ENCODE measurements at places on chromosomes 3 and 15.

GRCh38 chr3:157317895-157318294 is 118.8 kb upstream of the PTX3 start:
- no peak for DNase-seq

GRCh38 chr3:194072097-194072428 is 63.9 kb upstream of the HES1 start:
- DNase-seq = no peak

GRCh38 chr3:151766454-151766853 is 32.7 kb downstream of the AADACL2 start:
- no peak for DNase-seq

GRCh38 chr3:172065527-172065926 is 26.1 kb downstream of the FNDC3B start:
- DNase-seq = no peak

DNA sequence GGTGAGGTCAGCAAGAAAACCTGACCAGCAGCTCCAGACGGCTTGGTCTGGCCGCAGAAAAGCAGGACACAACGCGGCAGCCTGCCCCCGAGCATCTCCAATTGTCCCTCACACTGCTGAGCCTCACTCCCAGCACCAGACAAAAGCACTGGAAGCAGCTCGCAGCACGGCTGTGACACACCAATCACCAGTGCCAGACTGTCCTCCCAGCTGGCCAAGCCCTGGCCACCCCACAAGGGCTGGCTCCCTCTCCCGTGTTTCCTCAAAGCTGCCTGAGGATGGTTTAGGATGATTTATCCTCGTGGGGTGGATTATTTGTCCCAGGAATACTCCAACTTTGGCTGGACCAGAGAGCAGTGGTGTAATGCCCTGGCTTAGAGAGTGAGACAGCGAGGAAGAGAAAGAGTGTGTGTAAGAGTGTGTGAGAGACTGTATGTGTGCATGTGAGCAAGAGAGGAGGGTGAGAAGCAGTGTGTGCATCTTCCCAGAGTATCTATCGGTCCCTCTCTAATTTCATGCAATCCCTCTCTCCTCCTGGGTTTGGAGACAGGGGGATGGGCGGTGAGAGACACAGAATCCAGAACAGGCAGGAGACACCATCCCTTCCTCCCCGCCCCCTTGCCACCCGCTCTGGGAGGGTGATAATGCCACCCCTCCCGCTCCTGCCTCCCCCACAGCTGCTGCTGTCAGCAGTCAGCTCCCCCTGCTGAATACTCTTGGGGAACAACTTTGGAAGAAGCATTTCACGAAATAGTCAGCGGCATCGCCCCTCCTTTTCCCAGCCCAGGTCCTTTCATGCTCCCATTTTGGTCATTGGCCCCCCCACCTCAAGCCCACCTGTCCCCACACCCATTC is 34.2 kb downstream of the SEMA5B start:
- DNase-seq = peak; percentile 20

DNA sequence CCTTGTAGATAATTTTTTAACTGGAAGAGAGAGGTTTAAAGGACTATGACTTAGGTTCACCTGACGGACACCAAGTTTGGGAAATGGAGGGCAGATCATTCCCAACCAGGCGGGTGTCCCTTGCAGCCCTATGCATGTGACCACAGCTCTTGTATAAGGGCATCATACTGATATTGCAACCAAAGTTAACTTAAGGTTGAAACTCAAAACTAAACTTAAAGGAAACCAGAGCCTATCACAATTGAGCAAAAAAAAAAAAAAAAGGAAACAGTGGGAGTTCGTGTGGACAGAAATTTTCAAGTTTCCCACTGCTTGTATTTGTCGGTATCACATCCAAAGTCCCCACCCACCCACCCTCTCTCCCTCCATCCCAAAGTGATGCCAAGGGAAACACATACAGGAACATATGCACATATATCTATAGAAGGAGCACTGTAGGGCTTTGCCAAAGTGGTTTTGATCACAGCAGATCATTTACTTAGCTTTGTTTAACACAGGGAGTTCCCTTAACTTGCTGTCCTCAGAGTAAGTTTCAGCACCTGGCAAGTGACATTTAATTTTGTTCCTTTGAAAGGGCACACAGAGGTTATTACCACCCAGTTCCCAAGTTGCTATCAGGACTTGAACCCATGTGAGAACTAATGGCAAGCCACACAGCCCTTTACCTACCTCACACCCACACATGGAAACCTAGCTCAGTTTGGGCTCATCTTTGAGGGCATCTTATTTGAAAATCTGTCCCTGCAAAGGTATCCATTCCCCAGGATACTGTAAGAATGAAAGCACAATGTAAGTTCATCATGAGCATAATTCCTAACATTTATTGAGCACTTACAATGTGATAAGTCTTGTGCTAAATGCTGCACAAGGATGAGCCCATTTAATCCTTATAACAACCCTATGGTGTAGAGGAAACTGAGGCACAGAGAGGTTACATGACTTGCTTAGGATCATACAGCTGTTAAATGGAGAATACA is 204.5 kb upstream of the CMC1 start:
- no peak for DNase-seq

- DNase-seq = no peak
Observed at GRCh38 chr15:31556494-31557150, 230.0 kb downstream of the KLF13 start.

DNA sequence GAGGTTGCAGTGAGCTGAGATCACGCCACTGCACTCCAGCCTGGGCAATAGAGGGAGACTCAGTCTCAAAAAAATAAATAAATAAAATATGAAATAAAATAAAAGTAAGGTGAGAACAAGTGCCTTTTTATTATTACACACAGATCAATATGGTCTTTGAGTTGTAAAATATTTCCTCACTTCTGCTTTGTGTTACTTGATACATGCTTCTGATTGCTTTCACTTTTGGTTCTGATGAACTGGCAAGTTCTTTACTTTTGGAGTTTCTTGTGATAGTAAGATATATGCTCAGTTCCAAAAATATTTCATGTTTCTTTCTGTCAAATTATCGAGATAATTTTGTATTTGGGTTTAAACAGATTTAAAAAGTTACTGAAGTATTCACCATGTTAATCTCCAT is 16.6 kb upstream of the GYG1 start:
- no peak for DNase-seq

DNA sequence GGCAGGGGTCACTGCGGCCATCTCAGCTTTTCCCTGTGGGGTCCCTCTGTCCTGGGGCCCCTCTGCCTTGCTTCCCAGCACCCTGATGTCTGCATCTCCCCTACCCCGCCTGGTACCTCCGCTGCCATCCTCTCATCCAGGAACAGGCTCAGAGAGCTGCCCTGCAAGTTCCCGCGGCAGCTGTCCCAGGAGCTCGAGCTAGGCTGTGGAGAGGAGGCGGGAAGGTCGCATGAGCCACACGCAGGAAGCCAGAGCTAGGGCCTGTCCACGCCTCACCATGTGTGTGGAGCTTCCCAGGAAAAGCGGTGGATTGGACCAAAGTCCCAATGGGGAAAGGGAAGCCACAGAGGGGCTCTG is 12.5 kb downstream of the PLA2G4B start:
- no peak for DNase-seq

GRCh38 chr15:95718441-95718840 is 612.1 kb upstream of the NR2F2 start:
- DNase-seq = no peak

GRCh38 chr15:73832657-73833056 is 40.7 kb upstream of the TBC1D21 start:
- no peak for DNase-seq

DNA sequence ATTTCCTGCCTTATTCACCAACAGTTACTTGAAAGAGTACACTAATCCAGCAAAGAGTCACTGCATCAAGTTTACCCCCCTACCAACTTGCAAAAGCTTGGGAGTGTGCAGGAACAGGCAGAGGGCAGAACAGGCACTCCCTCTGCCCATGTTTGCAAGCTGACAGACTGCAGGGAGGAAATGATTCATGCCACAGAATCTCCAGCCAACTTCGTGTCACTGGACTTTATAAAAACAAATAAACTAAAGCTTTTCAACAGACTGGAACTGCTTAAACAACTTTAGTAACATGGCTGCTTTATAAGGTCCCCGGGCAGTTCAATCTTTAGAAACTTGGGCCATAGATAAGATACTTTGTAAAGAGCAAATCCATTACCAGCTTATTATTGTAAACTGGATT is 129.5 kb downstream of the THRB start:
- no peak for DNase-seq

DNA sequence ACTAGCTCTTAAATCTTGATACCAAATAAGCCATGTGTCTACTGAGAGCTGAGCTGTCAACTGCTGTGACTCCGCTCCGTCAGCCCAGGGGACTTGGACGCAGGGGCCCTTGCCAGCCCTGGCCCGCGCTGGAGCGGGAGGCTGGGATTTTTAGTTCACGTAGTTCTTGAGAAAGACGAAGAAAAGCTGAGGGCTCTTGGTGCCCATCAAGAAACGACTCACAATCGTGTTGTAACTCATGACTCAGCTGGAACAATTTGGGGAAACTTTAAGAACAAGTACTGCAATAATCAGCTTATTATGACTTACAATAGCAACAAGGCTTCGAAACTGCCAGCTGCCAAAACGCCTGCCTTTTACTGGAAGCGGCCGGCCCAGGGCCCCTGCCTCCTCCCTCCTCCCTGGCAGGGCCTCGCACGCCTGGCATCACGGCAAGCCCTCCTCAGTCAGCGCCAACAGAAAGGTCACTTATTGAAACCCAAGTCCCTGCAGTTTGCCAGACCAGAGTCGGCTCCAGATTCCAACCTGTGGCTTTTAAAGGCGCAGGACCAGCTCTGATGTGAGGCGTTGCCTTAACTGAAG is 60.3 kb downstream of the RGMA start:
- DNase-seq = peak; percentile 78

DNA sequence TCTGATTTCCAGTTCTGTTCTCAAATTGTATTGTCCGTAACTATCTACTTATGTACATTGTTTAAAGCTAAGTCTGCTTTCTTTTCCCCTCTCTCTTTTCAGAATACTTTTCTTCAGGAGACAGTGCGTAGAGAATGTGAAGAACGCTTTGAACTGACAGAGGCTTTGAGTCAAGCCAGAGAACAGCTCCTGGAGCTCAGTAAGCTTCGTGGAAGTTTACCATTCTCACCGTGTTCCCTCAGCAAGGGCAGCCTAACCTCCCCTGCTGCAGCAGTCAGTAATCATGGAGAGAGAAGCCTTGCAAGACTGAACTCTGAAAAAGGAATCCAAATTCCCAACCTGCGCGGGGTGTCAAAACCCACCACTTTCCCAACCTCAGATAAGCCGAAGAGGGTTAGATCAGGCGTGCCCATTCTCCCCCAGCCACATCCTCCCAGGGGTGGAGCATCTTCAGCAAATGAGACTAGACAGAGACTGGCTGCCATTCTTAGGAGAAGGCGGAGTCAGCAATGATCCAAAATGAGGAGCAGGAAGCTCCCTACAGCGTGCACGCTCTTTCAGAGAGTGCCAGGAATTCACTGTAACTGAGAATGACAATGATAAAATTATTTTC is 114.6 kb downstream of the CCNL1 start:
- DNase-seq = no peak

DNA sequence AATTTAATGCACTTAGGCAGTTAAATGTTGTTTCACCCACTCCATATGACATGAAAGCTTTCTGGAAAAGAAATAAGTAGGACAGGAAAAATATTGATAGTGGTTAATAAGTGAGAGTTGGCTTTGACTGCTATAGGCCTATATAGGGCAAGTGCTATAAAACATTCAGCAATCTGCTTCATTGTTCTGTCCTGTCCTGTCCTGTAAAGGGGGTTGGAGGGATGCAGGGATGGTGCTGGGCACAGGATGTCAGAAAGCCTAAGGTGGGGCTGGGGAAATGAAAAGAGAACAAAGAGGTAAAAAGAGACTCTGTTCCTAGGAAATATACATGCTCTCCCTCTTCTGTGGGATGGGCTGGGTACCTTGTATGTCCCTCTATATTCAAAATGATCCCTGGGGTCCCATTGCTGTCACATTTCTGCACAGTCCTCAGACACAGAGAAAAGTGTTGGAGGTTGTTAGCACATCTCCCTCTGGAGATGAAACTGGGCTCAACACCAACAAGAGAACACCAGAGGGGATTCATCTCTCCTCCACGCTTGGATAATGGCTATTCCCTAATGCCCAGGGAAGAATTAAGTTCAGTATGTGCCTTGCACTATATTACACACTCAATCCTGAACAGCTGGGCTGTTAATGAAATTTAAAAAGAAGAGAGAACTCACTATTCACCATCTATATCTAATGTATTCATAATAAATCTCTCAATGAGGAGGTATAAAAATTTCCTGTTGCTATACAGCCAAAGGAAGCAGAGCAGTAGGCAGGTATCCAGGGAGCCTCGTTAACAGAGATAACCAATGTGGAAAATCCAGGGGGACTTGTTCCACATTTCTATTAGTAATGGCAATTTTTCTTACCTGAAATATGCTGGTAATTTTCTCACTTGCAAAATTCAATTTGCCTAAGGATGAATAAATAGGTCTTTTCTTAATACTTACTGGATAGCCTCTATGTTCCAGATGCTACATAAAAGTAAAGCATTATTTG is 108.1 kb upstream of the ZBED2 start:
- no peak for DNase-seq

DNA sequence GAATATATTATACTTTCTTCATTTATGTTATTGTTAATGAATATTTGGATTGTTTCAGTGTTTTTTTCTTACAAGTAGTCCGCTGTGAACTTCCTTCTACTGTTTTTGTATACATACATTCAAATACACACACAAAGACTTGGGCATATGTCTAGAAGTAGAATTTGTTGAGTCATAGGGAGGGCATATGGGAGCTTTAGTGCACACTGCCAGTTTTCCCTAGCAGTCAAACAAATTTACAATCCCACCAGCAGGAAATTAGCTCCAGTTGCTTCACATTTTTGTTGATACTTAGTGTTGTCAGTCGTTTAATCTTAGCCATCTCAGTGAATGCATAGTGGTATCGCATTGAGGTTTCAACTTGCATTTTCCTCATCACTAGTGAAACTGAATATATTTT is 492.3 kb downstream of the DIPK2A start:
- DNase-seq = no peak

DNA sequence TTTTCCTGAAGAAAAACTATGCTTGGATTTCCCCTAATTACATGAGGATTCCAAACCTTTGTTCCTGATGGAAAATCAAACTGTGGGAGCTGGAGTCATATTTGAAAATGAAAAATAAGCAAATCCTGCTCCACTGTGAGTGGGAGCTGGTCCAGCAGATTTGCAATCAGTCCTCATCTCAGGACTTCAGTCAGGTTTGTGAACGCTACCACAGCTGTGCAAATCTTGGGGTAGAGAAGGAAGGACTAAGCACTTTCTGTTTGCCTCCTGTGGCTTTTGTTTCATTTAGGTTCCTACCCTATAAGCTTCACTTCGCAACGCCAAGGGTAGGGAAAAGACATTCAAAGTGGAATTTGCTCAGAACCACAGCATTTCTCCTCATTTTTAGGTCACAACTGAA is 238.2 kb downstream of the TUSC7 start:
- no peak for DNase-seq

- DNase-seq = no peak
Observed at GRCh38 chr3:172259111-172259541, 189.1 kb downstream of the GHSR start.

- peak; percentile 64 for DNase-seq
Observed at GRCh38 chr15:70605606-70606410, 157.6 kb downstream of the UACA start.

- no peak for DNase-seq
Observed at GRCh38 chr3:14508505-14508819, 31.7 kb downstream of the GRIP2 start.

GRCh38 chr3:51550080-51550819 is 11.7 kb downstream of the RAD54L2 start:
- no peak for DNase-seq

All from C1 segment of cervical spinal cord (tissue), 14 donors.